ENCODE measurements at places on chromosomes 16 and 17. TPM values are rescaled to one million over a fixed set of nuclear protein-coding genes. Genes with fewer than 3 reads are reported as not detected.

DNA sequence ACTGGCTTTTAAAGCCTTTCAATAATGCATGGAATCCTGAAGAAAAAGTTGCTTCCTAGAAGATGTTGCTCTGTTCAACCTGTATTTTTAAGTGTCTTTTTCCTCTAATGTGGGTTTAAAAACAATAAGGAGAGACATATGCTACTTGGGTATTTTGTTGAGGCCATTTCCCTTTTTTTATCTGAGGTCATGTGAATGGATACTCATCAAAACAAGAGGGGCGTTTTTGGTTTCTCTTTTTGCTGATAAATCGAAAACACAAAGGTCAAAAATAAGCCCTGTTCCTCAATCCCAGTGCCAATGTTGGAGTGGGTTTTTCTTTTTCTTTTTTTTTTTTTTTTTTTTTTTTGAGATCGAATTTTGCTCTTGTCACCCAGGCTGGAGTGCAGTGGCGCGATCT, 468.0 kb upstream of the RBFOX1 start:
- DNase-seq: no peak

DNA sequence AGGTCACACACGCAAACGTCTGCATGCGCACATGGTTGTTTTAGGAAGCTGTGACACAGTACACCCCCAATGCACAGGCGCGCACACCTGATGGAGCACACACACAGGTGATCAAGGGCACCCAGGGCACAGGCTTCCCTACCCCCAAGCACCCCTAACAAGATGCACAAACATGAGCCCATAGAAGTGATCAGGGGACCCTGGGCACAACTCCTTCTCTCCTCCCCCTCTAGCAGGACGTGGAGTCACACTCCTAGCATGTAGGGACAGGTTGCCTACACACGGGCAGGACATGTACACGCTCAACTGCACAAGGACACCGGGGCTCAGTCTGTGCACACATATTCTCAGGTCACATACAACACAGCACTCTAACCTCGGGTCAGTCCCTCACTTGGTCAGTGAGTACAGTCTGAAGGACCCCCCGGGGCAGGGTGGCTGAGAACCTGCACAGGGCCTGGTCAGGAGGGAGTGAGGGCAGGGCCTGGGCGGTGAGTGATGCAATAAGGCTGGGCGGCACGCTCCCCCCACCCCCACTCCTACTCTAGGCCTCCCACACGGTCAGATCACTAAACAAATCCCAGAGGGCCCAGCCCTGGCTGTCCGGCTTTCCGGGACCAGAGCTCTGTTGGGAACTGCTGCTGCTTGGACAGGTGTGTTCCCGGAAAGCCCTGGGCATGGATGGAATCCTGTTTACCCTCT, 751 bp upstream of the DOC2B start:
- no peak for DNase-seq

GRCh38 chr17:57756951-57757350, 11.9 kb upstream of the CCDC182 start:
- DNase-seq: no peak

GRCh38 chr17:41098481-41098880, 539 bp upstream of the KRTAP4-8 start:
- DNase-seq: no peak

- DNase-seq: peak; percentile 80
Observed at GRCh38 chr17:44331249-44331760, 6.7 kb upstream of the SLC25A39 start.

The CCT6B gene
- 0.78 TPM for total RNA-seq

All from endothelial cell of umbilical vein (primary cell).